ENCODE measurements at places on chromosomes 1 and 21. TPM values are rescaled to one million over a fixed set of nuclear protein-coding genes. Genes with fewer than 3 reads are reported as not detected.

DNA sequence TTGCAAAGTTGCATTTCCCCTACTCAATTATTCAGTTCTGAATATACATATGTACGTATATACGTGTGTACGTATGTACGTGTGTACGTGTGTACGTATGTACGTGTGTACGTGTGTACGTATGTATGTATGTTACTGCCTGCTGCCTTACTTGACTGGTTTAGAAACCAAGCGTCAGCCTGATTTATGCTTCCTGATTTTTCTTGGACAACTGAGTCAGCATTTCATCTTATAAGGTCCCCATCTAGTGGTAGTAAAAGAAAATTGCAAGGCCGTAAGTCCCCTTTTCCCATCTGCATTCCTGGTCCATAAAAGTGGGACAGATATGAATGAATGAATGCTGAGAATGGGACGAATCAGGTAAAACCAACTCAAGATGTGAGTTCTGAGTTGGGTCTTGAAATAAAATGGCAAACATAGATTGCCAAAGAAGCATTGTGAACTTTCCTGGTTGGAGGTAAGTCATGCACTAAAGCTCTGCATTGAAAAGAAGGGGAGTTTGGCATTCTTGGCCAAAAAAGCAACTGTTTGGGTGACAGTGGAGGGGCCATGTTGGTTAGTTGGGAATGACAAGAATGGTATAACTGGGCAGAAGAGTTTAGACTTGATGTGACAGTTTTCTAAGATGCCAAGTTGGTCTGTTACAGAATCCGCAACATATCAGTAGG, 76.4 kb upstream of the DNAH14 start:
- peaks cover 8% of the 10 kb centered on the region for H3K27me3 ChIP-seq
- no peaks in the 10 kb centered on the region for H3K4me1 ChIP-seq
- H3K27ac ChIP-seq, result no peak overlapping the region
- H3K36me3 ChIP-seq, result no peaks in the 10 kb centered on the region
- no peak overlapping the region for H3K4me3 ChIP-seq
- no peak for DNase-seq

DNA sequence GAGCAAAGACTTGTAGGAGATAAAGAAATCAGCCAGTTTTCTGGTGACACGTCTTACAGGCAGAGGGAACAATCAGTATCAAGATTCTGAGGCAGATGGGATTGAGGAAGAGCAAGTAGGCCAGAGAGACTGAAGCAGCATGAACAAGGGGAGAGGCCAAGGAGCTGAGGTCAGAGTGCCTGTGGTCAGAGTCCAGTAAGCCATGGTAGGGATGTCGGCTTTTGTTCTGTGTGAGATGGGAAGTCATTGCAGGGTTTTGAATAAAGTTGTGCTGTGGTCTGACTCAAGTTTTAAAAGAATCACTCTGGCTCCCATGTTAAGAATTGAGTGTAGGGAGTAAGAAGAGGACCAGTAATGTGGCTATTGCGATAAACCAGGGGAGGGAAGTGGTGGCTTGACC, 85.9 kb upstream of the IVNS1ABP start:
- no peak overlapping the region for H3K27ac ChIP-seq
- peaks cover 11% of the 10 kb centered on the region for H3K4me1 ChIP-seq
- no peak overlapping the region for H3K4me3 ChIP-seq
- DNase-seq, result no peak

DNA sequence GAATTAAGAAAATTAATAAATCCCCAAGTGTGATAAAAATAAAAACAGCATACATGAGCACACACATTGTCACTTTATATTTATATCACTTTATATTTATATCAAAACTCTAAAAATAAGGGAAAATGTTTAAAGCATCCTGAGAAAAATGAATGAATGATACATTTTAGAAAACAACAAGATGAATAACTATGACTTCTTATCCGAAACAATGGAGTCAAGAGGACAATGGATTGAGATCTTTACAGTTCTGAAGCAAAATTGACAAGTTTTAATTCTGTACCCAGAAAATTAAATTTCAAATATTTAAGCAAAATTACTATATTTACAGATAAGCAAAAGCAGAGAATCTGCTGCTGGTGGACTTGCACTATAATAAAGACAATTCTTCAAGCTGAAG, 512.6 kb downstream of the MRPL39 start:
- H3K27ac ChIP-seq, result no peak overlapping the region
- H3K36me3 ChIP-seq, result no peaks in the 10 kb centered on the region
- H3K4me1 ChIP-seq, result no peaks in the 10 kb centered on the region
- H3K4me3 ChIP-seq, result no peak overlapping the region
- no peaks in the 10 kb centered on the region for H3K27me3 ChIP-seq
- DNase-seq, result no peak

Gene PRKCZ
- total RNA-seq, result 8.0 TPM

Gene AXDND1
- total RNA-seq, result 0.58 TPM

Data from activated CD4-positive, alpha-beta memory T cell treated with anti-CD3 and anti-CD28 coated beads, Interleukin-2, amount 10 ng/mL, durations not matched to agents 7 days and 5 days (primary cell).